ENCODE measurements at places on chromosomes 5 and 9. TPM values are rescaled to one million over a fixed set of nuclear protein-coding genes. Genes with fewer than 3 reads are reported as not detected.

HDHD3 gene
- total RNA-seq = 31.7 TPM

SEMA6A gene
- total RNA-seq = 28.7 TPM

CDKN2A gene
- total RNA-seq = 25.8 TPM

CSF1R gene
- total RNA-seq = 21.4 TPM

PCDHA1 gene
- not detected for total RNA-seq

CYFIP2 gene
- total RNA-seq = 27.7 TPM

DNA sequence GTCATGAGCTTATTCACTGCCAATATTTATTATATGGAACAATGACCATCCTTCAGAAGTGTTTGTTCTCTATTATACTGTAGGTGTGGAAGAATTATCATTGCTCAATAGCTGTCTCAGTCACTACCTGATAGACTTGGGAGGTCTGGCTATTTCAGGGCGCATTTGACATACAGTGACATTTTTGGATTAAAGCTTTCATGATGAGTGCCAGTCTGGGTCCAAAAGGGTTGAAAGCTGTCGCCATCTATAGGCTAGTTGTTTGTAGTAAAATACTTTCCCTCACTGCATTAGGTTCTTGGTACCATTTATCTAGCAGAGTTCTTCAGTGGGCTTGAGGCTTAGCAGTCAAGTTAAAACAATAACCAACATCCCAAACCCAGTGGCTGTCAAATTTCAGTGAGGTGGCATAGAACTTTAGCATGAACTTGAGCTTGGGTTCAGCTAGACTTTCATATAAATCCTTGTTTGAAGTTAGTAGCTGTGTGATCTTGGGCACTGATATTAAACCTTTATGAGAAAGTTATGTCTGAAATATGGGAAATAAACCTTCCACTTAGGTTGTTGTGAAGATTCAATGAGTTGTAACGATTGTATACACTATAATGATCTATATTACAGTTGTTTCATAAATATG lies 110.5 kb upstream of the CDKN2B start:
- peaks cover 15% of the 10 kb centered on the region for H3K4me1 ChIP-seq
- no peaks in the 10 kb centered on the region for H3K36me3 ChIP-seq

GRCh38 chr9:123622711-123623241 lies 266.8 kb downstream of the CRB2 start:
- no peaks in the 10 kb centered on the region for H3K27me3 ChIP-seq
- H3K4me3 ChIP-seq = no peak overlapping the region
- no peaks in the 10 kb centered on the region for H3K4me1 ChIP-seq

DNA sequence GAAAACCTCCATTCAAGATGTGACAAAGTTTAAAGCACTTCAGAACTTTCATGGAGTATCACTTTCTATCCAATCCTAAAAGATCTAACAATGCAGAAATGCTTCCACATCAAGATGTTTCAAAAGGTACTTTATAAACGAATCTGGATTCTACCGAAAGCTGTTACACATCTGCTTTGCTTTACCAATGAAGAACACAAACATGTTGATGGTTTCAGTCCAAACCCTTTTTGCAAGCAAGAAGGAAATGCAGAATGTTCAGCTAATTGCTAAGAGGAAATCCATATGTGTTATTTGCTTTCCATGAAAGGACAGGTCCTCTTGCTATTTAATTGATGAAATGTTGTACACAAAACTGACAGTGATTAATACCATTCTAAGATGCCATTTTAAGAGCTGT lies 419.6 kb downstream of the EFNA5 start:
- no peak overlapping the region for H3K4me3 ChIP-seq
- DNase-seq = no peak
- H3K27me3 ChIP-seq = no peaks in the 10 kb centered on the region
- H3K4me1 ChIP-seq = no peaks in the 10 kb centered on the region
- H3K27ac ChIP-seq = no peak overlapping the region

- no peak for DNase-seq
- no peaks in the 10 kb centered on the region for H3K36me3 ChIP-seq
- no peaks in the 10 kb centered on the region for H3K4me1 ChIP-seq
- H3K4me3 ChIP-seq = no peak overlapping the region
- H3K27me3 ChIP-seq = no peaks in the 10 kb centered on the region
Observed at GRCh38 chr5:174412374-174412773, 312.0 kb upstream of the MSX2 start.

GRCh38 chr9:120932086-120932823 lies 5.7 kb upstream of the TRAF1 start:
- no peak overlapping the region for H3K4me3 ChIP-seq
- DNase-seq = peak; percentile 77
- H3K27me3 ChIP-seq = no peaks in the 10 kb centered on the region
- peak overlapping the region; percentile 82 for H3K27ac ChIP-seq
- H3K36me3 ChIP-seq = no peaks in the 10 kb centered on the region

DNA sequence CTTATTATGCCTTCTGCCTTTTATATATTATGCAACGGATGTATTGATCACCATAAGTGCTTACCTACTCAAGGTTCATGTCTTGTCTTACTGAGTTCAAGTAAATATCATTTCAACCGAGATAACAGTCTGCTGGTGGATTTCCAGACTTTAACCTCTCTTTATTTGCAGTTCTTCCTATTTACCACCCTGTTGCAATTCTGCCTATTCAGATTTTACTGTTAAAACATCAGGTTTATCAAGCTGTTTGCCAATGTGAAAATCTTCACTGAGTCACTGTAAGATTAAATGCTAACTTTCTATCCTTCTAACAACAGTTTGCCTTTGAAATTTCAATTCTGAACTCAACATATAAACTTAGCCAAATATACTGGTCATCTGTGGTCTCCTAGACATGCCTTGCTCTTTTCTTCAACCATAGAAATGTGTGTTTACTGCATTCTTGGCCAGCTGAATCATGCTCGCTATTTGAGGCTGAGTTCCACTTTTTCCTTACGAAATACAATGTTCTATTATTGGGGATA lies 471.7 kb upstream of the RORB start:
- no peaks in the 10 kb centered on the region for H3K4me1 ChIP-seq
- H3K27me3 ChIP-seq = no peaks in the 10 kb centered on the region
- no peaks in the 10 kb centered on the region for H3K36me3 ChIP-seq
- H3K4me3 ChIP-seq = no peak overlapping the region

DNA sequence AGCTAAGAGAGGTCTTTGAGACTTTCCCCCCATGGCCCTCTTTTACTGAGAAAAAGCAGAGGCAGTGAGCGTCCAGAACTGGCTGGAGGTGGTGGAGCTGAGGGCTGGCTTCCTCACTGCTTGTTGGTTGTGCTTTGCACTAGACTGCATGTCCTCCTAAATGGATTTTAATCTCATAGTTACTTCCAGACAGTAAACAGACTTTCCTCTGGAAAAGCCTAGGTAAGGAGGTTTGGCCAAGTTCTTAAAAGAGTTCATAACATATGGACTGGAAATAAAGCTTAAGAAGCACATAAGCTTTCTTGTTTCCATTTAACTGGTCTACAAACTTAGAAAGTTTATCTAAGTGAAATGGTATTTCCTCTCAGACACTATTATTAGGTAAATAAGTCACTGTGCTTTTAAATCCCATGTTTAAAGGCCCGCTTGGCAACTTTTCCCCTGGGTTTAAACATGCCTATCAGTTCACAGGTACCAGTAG lies 2.0 kb downstream of the ASPN start:
- no peak for DNase-seq
- H3K27me3 ChIP-seq = no peaks in the 10 kb centered on the region
- peak overlapping the region; percentile 77 for H3K27ac ChIP-seq
- no peaks in the 10 kb centered on the region for H3K36me3 ChIP-seq

- DNase-seq = no peak
- H3K4me1 ChIP-seq = no peaks in the 10 kb centered on the region
- no peak overlapping the region for H3K27ac ChIP-seq
Observed at GRCh38 chr5:120988491-120988890, 524.4 kb downstream of the PRR16 start.

DNA sequence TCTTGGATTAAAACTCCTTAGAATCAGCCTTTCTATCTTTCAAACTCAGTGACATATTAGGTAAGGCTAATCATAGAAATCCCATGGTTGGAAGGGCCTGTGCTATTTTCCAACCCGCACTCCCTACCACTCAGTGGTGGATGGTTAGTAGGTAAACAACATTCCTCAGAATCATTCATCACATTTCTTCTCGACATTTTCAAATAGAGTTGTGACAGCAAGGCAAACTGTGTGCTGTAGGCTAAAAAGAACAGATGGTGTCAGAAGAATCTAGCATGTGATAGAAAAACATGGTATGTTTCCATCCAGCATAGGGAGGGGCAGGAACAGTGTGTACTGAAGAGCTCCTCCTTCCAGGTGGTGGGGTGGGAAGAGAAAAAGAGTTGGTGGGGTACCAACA lies 227.3 kb upstream of the NMUR2 start:
- H3K4me1 ChIP-seq = no peaks in the 10 kb centered on the region
- H3K36me3 ChIP-seq = no peaks in the 10 kb centered on the region
- DNase-seq = no peak
- no peak overlapping the region for H3K4me3 ChIP-seq

- H3K4me3 ChIP-seq = no peak overlapping the region
- H3K36me3 ChIP-seq = peaks cover 5% of the 10 kb centered on the region
- DNase-seq = no peak
- H3K4me1 ChIP-seq = no peaks in the 10 kb centered on the region
- H3K27me3 ChIP-seq = no peaks in the 10 kb centered on the region
Observed at GRCh38 chr9:97321251-97321650, 13.8 kb downstream of the CCDC180 start.

- H3K27me3 ChIP-seq = no peaks in the 10 kb centered on the region
- no peak for DNase-seq
- H3K4me3 ChIP-seq = no peak overlapping the region
- H3K4me1 ChIP-seq = no peaks in the 10 kb centered on the region
- H3K36me3 ChIP-seq = no peaks in the 10 kb centered on the region
Observed at GRCh38 chr9:17695482-17695881, 116.6 kb downstream of the SH3GL2 start.

- H3K4me3 ChIP-seq = no peak overlapping the region
- H3K36me3 ChIP-seq = no peaks in the 10 kb centered on the region
- no peak overlapping the region for H3K27ac ChIP-seq
Observed at GRCh38 chr5:139287890-139288635, 5.5 kb upstream of the MATR3 start.

DNA sequence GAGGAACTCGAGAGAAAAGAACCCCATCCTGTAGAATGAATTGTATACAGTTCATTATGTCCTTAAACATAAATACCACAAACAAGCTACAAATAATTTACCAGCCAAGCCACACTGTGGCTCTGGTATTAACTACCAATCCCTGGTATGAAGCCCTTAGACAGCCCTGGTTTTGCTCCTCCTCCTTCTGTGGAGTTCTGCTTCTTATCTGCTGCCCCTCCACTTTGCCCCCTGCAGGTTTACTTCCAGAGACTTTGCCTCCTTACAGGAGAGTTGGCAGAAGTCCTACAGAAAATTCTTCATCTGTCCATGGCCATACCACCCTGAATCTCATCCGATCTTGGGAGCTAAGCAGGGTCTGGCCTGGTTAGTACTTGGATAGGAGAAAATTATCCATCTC lies 219.8 kb downstream of the ACTL7B start:
- H3K27me3 ChIP-seq = no peaks in the 10 kb centered on the region
- no peak overlapping the region for H3K27ac ChIP-seq
- DNase-seq = no peak
- no peaks in the 10 kb centered on the region for H3K36me3 ChIP-seq

GRCh38 chr9:128568470-128569078 lies 16.2 kb downstream of the SPTAN1 start:
- no peak overlapping the region for H3K4me3 ChIP-seq
- H3K27ac ChIP-seq = no peak overlapping the region
- no peak for DNase-seq
- no peaks in the 10 kb centered on the region for H3K36me3 ChIP-seq
- peaks cover 17% of the 10 kb centered on the region for H3K4me1 ChIP-seq
- no peaks in the 10 kb centered on the region for H3K27me3 ChIP-seq

DNA sequence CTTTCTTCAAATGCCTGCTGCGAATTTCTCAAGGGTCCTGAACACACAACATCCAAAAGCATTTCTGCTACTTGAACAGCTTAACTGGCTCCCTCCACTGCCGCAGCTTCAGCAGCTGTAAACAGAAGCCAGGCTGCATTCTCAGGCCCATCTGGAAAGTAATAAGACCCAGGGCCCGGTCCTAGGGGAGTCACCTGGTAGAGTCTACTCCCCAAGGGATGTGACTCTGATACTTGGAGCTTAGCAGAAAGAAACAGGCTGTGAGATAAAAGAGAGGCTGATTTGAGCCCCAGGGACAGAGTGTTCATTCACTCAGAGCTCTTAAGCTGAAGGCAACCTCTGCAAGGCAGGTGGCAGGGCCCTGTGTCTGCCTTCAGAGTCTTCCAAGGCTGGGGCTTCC lies 356.8 kb downstream of the SPOCK1 start:
- H3K27me3 ChIP-seq = no peaks in the 10 kb centered on the region
- H3K36me3 ChIP-seq = no peaks in the 10 kb centered on the region
- peaks cover 26% of the 10 kb centered on the region for H3K4me1 ChIP-seq
- H3K4me3 ChIP-seq = no peak overlapping the region

DNA sequence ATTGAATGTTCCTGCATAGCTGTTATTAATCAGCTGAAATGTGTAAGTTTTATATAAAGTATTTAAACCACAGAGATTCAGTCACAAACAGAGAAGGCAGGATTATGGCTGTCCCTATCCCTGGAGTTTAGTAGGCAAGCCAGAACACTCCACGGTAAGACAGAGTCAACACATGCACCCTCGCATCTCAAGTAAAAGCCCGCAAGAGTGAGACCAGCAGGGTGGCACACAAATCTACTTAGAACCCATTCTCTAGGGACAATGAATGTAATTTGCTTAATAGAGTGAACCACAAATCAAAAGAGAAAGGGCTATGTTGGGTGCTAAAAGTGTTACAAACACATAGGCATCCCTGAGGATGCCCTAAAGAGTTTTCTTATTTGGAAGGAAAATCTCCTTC lies 35.1 kb downstream of the LPAR1 start:
- no peak for DNase-seq
- no peaks in the 10 kb centered on the region for H3K36me3 ChIP-seq
- no peaks in the 10 kb centered on the region for H3K27me3 ChIP-seq

- DNase-seq = no peak
- H3K27me3 ChIP-seq = no peaks in the 10 kb centered on the region
- H3K4me3 ChIP-seq = no peak overlapping the region
- no peak overlapping the region for H3K27ac ChIP-seq
Observed at GRCh38 chr5:100667161-100667630, 132.0 kb downstream of the FAM174A start.

GRCh38 chr5:74272024-74272775 lies 368.3 kb downstream of the ENC1 start:
- H3K27ac ChIP-seq = no peak overlapping the region
- DNase-seq = no peak
- H3K27me3 ChIP-seq = no peaks in the 10 kb centered on the region
- H3K4me1 ChIP-seq = peaks cover 13% of the 10 kb centered on the region

DNA sequence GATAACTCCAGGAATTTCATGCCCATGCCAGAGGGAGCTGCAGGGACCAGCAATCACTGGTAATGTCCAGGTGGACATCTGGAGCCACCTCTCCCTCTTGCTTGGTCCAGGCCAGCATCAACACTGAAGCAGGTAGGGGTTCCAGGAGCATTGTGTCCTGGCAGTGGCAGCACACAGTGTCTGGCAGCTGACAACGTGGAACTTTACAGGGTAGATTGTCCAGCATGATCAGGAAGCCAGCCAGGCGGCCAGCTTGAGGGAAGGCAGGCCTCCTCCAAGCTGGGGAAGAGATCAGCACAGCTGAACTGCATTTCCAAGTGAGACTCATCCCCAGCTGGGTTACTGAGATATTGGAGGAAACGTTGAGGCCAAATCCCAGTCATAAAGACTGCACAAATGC lies 82.6 kb upstream of the RASGRF2 start:
- no peaks in the 10 kb centered on the region for H3K4me1 ChIP-seq
- H3K27ac ChIP-seq = no peak overlapping the region
- H3K4me3 ChIP-seq = no peak overlapping the region
- no peaks in the 10 kb centered on the region for H3K27me3 ChIP-seq
- DNase-seq = no peak
